ENCODE measurements at places on chromosomes 12 and 14. TPM values are rescaled to one million over a fixed set of nuclear protein-coding genes. Genes with fewer than 3 reads are reported as not detected.

DNA sequence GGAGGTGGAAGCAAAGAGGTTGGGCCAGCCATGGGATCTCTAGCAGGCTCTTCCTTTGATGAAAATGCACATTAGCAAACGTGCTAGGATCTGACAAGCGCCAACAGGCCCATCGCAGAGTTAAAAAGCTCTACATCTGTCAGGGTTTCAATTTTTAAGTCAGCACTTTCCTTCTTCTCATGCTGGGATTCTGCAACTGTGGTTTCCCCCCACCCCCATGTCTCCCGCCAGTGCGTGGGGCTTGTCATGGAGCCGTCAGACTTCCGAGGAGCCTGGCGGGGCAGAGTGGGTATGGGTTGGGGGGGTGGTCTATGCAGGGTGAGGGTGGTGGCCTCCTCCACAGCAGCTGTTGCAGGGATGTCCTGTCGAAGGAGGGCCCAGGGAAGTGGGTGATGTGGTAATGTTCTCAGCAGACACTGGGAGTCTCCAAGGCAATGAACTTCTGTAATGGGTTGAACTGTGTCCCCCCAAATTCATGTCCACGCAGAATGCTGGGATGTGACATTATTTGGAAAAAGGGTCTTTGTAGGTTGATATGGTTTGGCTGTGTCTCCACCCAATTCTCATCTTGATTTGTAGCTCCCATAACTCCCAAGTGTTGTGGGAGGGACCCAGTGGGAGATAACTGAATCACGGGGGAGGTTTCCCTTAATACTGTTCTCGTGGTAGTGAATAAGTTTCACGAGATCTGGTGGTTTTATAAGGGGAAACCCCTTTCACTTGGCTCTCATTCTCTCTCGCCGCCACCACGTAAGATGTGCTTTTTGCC lies 115.2 kb upstream of the MAP1LC3B2 start:
- DNase-seq, result no peak
- peaks cover 16% of the 10 kb centered on the region for H3K4me1 ChIP-seq
- no peaks in the 10 kb centered on the region for H3K27me3 ChIP-seq
- peak overlapping the region; percentile 9 for H3K27ac ChIP-seq
- no peaks in the 10 kb centered on the region for H3K36me3 ChIP-seq

- no peaks in the 10 kb centered on the region for H3K36me3 ChIP-seq
- H3K27me3 ChIP-seq, result peaks cover 71% of the 10 kb centered on the region
- H3K27ac ChIP-seq, result no peak overlapping the region
- no peak overlapping the region for H3K4me3 ChIP-seq
- DNase-seq, result no peak
Measured at GRCh38 chr12:54587315-54587873, 1.1 kb downstream of the PPP1R1A start.

GRCh38 chr12:47237751-47238211 lies 158.0 kb upstream of the AMIGO2 start:
- no peak for DNase-seq
- peaks cover 60% of the 10 kb centered on the region for H3K36me3 ChIP-seq
- peak overlapping the region; percentile 47 for H3K27ac ChIP-seq
- H3K27me3 ChIP-seq, result no peaks in the 10 kb centered on the region
- H3K4me1 ChIP-seq, result peaks cover 31% of the 10 kb centered on the region

DNA sequence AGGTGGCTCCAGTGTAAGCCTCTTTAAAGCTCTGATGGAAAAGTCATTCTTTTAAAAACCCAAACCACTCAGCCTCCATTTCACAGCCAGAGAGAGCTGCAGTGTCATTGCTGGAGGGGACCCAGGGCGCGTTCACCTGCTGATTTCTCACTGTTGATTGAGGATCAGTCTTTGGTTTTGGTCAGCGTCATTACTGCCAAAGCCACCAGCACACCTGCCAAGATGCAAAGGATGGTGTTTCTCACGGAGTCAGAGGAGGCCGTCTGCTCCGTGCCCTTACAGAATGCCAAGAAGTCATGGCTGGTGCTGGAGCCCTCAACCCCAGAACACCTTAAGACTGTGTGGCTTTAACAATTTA lies 32.8 kb upstream of the BATF start:
- DNase-seq, result no peak
- H3K27ac ChIP-seq, result no peak overlapping the region
- no peaks in the 10 kb centered on the region for H3K36me3 ChIP-seq
- H3K4me3 ChIP-seq, result no peak overlapping the region
- peaks cover 40% of the 10 kb centered on the region for H3K4me1 ChIP-seq

DNA sequence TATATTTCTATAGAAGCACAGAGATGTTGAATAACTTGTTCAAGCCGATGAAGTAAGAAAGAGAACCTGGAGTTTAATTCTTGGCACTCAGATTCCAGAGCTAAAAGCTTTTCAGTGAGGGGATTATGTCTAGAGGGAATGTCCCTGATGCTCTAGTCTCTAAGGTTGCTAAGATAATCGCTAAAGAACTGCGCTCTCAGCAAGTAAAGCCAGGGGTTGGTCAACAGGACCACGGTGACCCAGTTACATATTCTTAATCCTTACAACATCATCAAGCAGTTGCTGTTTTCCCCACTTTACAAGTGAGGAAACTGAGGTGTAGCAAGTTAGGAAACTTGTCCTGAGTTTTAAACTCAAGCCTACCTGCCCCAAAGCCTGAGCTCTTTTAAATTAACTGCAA lies 110.8 kb downstream of the DAD1 start:
- DNase-seq, result no peak
- H3K27me3 ChIP-seq, result no peaks in the 10 kb centered on the region
- peak overlapping the region; percentile 18 for H3K27ac ChIP-seq
- H3K4me3 ChIP-seq, result no peak overlapping the region
- H3K4me1 ChIP-seq, result peaks cover 98% of the 10 kb centered on the region

DNA sequence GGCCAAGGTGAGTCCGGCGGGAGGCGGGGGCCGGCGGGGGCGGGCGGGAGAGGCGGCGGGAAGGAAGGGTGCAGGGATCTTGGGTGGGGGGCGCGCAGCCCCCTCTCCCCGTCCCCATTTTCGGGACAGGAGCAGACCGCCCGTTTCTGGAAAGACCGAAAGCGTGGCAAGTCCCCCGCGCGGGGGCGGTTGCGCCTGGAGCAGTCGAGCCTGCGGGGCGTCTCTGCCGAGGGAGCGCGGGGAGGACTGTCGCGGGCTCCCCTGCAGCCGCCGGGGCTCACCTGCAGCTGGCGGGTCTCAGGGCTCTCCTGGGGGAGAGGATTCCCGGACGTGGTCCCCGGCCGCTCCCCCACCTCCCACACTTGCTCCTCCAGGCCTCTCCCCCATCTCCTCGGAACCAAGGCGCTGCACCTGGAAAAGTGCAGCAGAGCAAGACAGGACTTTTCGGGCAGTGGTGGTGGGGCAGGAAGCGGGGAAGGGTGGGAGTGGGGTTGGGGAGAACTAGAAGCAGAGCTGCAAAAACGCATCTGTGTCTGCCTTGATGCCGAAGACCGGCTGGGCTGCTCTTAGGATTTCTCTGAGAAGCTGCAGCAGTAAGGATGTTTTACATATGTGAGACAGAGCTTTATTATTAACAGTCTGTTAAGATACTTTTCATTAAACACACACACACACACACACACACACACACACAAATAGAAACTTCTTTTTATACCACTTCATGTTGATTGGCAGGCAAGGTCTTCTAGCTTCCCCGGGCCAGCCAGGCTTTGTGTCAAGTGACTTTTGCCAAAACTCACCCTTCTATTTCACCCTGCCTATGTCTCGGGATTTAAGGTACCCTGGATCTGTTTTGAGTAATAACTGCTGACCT lies 677 bp downstream of the C12orf75 start:
- H3K4me1 ChIP-seq, result peaks cover 54% of the 10 kb centered on the region
- peak overlapping the region; percentile 86 for H3K4me3 ChIP-seq
- DNase-seq, result no peak
- H3K27ac ChIP-seq, result peak overlapping the region; percentile 76
- no peaks in the 10 kb centered on the region for H3K36me3 ChIP-seq
- no peaks in the 10 kb centered on the region for H3K27me3 ChIP-seq

DNA sequence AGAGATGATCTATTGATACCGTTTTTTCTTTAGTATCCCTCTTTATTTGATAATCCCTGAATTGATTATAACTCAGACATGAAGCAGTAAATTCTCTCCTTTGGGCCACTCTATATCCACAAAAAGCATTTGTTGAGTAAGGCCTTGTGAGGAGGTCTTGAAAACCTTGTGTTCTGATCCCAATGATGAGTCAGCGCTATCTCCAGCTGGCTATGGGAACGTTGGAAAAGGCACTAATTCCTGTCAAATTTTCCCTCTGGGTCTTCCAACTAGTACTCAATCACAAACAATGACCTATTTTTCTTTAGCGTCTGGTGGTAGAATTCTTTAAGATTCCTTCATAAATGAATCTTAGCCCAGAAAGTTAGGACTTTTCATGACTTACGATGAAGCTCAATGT lies 168.4 kb upstream of the LRIG3 start:
- H3K36me3 ChIP-seq, result no peaks in the 10 kb centered on the region
- no peak for DNase-seq
- no peak overlapping the region for H3K4me3 ChIP-seq
- H3K27ac ChIP-seq, result no peak overlapping the region
- H3K4me1 ChIP-seq, result no peaks in the 10 kb centered on the region

DNA sequence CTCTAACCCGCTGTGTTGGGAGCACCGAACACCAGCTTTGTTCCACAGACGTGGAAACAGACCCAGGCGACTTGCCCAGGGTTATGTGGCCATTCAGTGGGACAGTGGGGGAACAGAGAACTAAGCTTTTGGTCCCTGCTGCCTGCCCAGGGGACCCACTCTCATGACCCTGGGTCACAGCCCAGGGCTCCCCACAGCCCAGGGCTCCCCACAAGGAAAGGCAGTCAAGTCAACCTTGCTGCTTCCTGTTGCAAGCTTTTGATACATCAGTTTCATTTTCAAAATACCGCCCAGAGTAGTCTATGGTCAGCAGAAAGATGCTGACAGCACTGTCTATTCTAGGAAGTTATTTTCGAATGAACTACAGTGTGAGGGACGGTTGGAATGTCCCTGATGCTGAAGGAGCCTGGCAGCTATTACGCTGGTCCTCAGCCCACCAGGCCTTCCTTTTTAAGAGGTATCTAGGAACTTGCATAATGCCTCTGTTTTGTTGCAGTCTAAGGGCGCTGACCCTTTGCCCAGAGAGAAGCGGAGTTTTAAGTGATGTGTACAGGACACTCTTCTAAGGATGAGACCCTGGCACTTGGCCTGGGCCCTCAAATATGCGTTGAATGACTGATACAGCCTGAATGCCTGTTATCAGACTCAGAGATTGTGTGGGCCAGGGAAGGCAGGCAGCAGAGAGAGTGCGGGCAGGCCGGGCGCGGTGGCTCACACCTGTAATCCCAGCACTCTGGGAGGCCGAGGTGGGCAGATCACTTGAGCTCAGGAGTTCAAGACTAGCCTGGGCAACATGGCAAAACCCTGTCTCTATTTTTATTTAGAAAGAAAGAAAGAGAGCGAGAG lies 12.6 kb upstream of the TTC7B start:
- no peaks in the 10 kb centered on the region for H3K36me3 ChIP-seq
- peak overlapping the region; percentile 81 for H3K4me3 ChIP-seq
- no peak for DNase-seq
- no peaks in the 10 kb centered on the region for H3K27me3 ChIP-seq

- DNase-seq, result no peak
- no peak overlapping the region for H3K4me3 ChIP-seq
Measured at GRCh38 chr12:118900993-118901392, 80.3 kb upstream of the SRRM4 start.

GRCh38 chr12:70711831-70712230 lies 74.6 kb upstream of the PTPRB start:
- H3K36me3 ChIP-seq, result no peaks in the 10 kb centered on the region
- H3K27me3 ChIP-seq, result peaks cover 4% of the 10 kb centered on the region
- no peak for DNase-seq
- no peaks in the 10 kb centered on the region for H3K4me1 ChIP-seq
- H3K27ac ChIP-seq, result no peak overlapping the region

DNA sequence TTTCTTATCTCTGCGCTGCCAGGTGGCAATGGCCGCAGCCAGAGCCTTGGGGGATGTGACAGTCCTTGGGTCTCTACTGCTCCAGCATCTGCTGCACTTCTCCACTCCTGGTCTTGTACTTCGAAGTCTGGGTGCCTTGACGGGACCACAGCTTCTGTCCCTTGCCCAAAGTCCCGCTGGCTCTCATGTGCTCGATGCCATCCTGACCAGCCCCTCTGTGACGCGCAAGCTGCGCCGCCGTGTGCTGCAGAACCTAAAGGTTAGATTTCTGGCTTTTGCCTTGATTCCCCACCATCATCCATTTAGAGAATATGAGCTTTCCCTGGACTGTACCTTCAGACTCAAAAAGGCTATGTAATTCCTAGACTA lies 3.8 kb downstream of the CIDEB start:
- H3K4me3 ChIP-seq, result no peak overlapping the region
- H3K36me3 ChIP-seq, result peaks cover 77% of the 10 kb centered on the region
- H3K4me1 ChIP-seq, result peaks cover 36% of the 10 kb centered on the region
- no peak for DNase-seq

GRCh38 chr12:90253674-90254181 lies 545.1 kb upstream of the ATP2B1 start:
- peaks cover 26% of the 10 kb centered on the region for H3K4me1 ChIP-seq
- no peaks in the 10 kb centered on the region for H3K27me3 ChIP-seq
- peak; percentile 40 for DNase-seq
- peak overlapping the region; percentile 64 for H3K4me3 ChIP-seq
- peak overlapping the region; percentile 87 for H3K27ac ChIP-seq

GRCh38 chr12:25573346-25573745 lies 20.3 kb upstream of the LMNTD1 start:
- H3K4me1 ChIP-seq, result no peaks in the 10 kb centered on the region
- no peak for DNase-seq
- no peaks in the 10 kb centered on the region for H3K36me3 ChIP-seq
- H3K4me3 ChIP-seq, result no peak overlapping the region

DNA sequence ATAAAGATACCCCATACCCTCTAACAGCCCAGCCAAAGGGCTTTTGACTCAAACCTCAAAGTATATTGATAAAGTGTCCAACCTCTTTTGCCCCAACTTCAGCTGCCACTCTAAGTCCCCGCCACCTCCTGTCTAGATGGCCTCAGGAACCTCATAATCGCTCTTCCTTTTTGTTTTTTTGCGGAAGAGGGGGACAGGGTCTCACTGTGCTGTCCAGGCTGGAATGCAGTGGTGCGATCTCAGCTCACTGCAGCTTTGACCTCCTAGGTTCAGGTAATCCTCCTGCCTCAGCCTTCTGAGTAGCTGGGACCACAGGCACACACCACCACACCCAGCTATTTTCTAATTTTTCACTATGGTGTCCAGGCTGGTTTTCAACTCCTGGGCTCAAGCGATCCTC lies 60.3 kb downstream of the STX2 start:
- no peak overlapping the region for H3K4me3 ChIP-seq
- H3K36me3 ChIP-seq, result peaks cover 7% of the 10 kb centered on the region
- H3K4me1 ChIP-seq, result peaks cover 5% of the 10 kb centered on the region

KLHDC1 gene
- 5.7 TPM for total RNA-seq

CIDEB gene
- total RNA-seq, result 9.4 TPM

ABCC9 gene
- total RNA-seq, result not detected

PPP4R3A gene
- total RNA-seq, result 141 TPM

VWF gene
- not detected for total RNA-seq

RNASE7 gene
- total RNA-seq, result not detected

NPFF gene
- total RNA-seq, result not detected

TAS2R7 gene
- not detected for total RNA-seq

NPAS3 gene
- total RNA-seq, result not detected

All from activated B cell treated with CpG ODN at 0.5 μM for 24 hours (primary cell).